ENCODE measurements at places on chromosomes 3 and 15. TPM values are rescaled to one million over a fixed set of nuclear protein-coding genes. Genes with fewer than 3 reads are reported as not detected.

The PSMD2 gene
- 292 TPM for total RNA-seq

The PLCH1 gene
- 20.9 TPM for total RNA-seq

The IL17RB gene
- total RNA-seq = 0.33 TPM

The GABPB1 gene
- total RNA-seq = 58.5 TPM

GRCh38 chr3:41331041-41331440 is 131.7 kb downstream of the CTNNB1 start:
- H3K4me3 ChIP-seq = no peak overlapping the region
- H3K27ac ChIP-seq = no peak overlapping the region
- H3K4me1 ChIP-seq = peaks cover 47% of the 10 kb centered on the region
- DNase-seq = no peak

DNA sequence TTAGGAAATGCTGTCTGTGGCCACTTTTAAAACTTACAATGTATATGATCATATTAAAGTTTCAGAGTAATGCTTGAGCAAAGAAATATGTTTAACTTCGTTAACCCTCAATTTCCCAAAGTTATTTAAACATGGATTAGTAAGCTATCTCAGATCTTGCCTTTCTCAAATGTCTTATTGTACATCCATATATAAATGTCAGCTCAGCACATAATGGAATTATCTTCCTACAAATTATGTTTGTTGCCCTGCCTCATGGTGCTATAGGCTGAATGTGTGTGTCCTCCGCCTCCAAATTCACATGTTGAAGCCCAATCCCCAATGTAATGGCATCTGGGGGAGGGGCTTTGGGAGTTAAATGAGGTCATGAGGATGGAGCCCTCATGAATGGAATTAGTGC is 200.3 kb downstream of the MINAR1 start:
- no peak overlapping the region for H3K4me3 ChIP-seq
- no peaks in the 10 kb centered on the region for H3K36me3 ChIP-seq
- peaks cover 11% of the 10 kb centered on the region for H3K4me1 ChIP-seq
- no peak for DNase-seq
- H3K27me3 ChIP-seq = no peaks in the 10 kb centered on the region
- H3K27ac ChIP-seq = no peak overlapping the region

- H3K27me3 ChIP-seq = no peaks in the 10 kb centered on the region
- H3K36me3 ChIP-seq = no peaks in the 10 kb centered on the region
Observed at GRCh38 chr3:153789380-153789779, 331.8 kb upstream of the ARHGEF26 start.

Measured in endothelial cell (in vitro differentiated cells).